ENCODE measurements at places on chromosomes 2 and 18. TPM values are rescaled to one million over a fixed set of nuclear protein-coding genes. Genes with fewer than 3 reads are reported as not detected.

Gene TCF23
- not detected for total RNA-seq

Gene PIKFYVE
- total RNA-seq: 46.6 TPM

- DNase-seq: no peak
Measured at GRCh38 chr2:2642906-2643890, 312.1 kb upstream of the MYT1L start.

Gene ASTL
- not detected for total RNA-seq

DNA sequence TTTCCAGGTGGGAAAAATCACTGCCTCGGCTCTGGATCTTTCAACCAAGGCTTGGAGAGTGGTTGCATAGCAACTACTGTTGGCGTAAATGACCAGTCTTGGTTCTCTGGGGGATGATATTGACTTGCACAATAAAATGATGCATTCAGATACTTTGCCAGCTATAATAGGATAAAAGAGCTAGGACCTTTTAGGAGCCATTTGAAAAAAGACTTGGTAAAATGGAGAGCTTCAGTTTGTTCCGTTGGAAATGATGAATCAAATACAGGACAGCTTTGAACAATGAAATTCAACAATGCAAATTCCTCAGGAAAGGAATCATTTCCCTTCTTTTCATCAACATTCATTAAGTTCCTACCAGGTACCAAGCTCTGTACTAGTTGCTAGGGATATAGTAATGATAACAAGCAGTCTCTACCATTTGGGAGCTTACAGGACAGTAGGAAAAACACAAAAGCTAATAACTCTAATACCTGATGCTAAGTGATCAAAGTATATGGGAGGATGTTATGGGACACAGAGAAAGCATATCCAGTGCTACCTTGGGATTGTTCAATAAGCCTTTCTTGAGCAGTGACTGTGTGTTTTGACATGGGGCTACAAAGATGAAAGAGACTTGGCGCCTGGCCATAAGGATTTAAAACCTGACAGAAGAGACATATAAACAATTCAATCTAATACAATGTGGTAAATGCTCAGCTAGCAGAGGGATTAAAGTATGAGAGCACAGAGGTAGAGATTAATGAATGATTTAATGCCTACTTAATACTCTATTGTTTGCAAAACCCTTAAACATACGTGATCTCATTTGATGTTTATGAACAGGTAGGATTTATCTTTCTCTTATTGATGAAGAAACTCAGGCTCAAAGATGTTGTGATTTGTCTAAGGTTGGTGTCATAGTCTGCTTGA is 110.7 kb downstream of the QPCT start:
- DNase-seq: no peak
